ENCODE measurements at places on chromosomes 11 and 22.

GRCh38 chr11:113338730-113339129, 24.3 kb downstream of the TTC12 start:
- DNase-seq, result no peak

- no peak for DNase-seq
Measured at GRCh38 chr11:76238551-76238950, 32.2 kb upstream of the WNT11 start.

DNA sequence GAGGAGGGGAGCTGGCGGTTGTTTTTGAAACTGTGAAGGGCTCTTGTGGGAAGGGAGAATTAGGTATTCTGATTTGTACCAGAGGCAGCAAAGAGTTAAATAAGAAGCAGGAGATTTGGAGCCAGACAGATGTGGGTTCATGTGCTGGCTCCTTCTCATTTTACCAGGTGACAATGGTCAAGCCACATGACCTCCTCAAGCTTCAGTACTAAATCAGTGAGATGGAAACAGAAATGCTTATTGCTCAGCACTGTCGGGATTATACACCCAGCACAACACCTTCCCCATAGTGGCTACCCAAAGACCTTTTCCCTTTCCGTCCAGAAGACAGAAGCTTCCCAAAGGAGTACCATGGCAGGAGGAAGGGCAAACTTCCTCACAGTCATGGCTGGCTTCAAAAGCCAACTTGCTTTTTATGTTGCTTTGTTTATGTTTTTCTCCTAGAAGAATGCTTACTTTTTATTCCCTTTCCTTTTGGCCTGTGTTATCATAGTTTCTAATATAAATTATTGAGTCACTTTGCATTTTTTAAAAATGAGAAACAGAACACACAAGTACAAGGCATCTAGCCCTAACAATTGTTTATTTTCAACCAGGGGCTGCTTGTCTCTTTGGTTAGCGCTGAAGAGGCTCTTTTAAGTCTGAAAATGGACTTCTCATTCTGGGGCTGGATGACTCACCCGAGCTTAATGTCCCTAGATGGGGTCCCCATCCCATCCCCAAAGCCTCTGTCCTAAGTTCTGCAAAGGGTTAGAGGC, 181.5 kb upstream of the ZBED5 start:
- no peak for DNase-seq

GRCh38 chr22:48881326-48881980, 946.2 kb downstream of the BRD1 start:
- no peak for DNase-seq

- DNase-seq, result no peak
Measured at GRCh38 chr11:123318623-123319022, 111.4 kb upstream of the GRAMD1B start.

DNA sequence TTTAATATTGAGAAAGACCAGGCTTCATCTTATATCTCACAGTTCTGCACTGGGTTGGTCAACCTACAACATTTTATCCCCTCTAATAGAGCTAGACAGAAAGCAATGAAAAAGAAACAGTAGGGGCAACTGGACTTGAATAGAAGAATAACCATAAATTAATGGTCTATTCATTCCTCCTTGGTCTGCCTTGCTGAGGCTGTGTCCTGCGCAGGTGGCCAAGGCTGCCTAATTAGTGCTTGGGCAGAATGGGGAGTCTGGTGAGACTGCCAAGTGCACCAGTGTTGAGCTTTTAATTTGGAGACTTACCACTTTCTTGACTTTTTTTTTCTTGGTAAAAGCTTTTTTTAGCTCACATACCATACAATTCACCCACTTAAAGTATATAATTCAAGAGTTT, 35.0 kb upstream of the SPON1 start:
- no peak for DNase-seq

Measured in fibroblast of the aortic adventitia (primary cell).